ENCODE measurements at places on chromosomes 5 and 9. TPM values are rescaled to one million over a fixed set of nuclear protein-coding genes. Genes with fewer than 3 reads are reported as not detected.

- H3K27ac ChIP-seq = no peak overlapping the region
- no peak overlapping the region for H3K4me3 ChIP-seq
- DNase-seq = no peak
- peaks cover 34% of the 10 kb centered on the region for H3K4me1 ChIP-seq
- H3K36me3 ChIP-seq = no peaks in the 10 kb centered on the region
- H3K27me3 ChIP-seq = no peaks in the 10 kb centered on the region
These were observed 142.8 kb downstream of the GADD45G start for GRCh38 chr9:89747596-89747995.

SIL1 gene
- 27.5 TPM for total RNA-seq

DNA sequence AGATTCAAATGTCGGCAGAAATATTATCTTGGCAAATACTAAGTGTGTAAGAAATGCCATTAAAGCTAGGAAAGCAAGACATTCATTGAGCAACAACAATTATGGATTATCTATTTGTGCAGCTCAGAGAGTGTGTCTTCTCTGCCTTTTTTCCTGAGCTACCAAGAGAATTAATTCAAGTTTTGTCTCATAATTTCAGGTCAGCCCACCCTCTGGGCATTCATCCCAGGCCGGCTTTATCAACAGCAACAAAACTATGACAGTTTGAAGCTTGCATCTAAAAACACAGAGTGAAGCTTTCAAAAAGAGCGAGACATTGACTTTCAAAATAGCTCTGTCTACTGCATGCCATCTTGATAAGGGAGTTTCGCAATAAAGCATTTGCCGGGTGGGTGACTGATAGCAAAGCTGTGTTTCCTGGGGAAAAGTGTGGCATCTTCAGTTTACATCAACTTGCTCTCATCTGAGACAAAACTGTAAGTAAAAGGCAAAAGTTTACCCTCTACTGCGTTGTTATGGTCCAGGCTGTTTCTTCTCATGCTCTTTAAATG, 182.4 kb downstream of the IRX1 start:
- no peaks in the 10 kb centered on the region for H3K27me3 ChIP-seq
- H3K27ac ChIP-seq = no peak overlapping the region
- DNase-seq = no peak
- H3K4me1 ChIP-seq = no peaks in the 10 kb centered on the region

ABHD17B gene
- total RNA-seq = 17.0 TPM

LYSMD3 gene
- total RNA-seq = 17.0 TPM

ZFR gene
- total RNA-seq = 87.5 TPM

- no peaks in the 10 kb centered on the region for H3K27me3 ChIP-seq
- H3K27ac ChIP-seq = no peak overlapping the region
These were observed 92.2 kb upstream of the SARDH start for GRCh38 chr9:133830310-133830709.

GPR150 gene
- 0.18 TPM for total RNA-seq

FAM78A gene
- total RNA-seq = 44.4 TPM

F2RL2 gene
- total RNA-seq = not detected

GRCh38 chr9:77040340-77040739, 20.9 kb downstream of the FOXB2 start:
- no peak for DNase-seq
- no peaks in the 10 kb centered on the region for H3K36me3 ChIP-seq
- H3K27me3 ChIP-seq = no peaks in the 10 kb centered on the region
- H3K4me1 ChIP-seq = no peaks in the 10 kb centered on the region
- H3K27ac ChIP-seq = no peak overlapping the region

DNA sequence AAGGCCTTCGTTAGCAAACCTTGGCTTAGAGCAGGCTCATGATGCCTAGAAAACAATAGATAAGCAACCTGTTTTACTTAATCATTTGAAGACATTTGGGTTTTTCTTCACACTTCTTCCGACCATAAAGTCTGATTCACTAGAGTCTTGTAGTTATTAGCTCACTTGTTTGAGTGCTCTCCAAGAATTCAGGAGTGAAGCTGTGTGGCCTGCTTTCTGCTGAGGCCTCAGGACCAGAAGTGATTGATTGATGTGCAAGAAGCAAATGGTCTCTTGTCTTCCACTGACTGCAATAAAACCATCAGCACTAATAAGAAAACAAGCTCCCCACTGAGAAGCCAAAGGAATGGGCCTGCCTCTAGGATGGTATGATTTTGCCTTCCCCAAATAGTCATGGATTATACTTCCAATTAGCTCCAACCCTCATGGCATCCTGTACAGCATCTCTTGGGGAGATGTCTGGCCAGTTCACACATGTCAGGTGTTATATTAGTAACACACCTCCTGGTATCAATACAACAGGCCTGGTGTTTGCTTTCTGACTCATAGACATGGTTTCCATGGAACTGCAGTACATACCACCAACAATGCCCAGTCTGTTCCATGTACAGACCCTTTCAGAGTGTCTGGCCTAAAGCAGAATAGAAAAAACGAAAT, 317.6 kb downstream of the CWC27 start:
- no peaks in the 10 kb centered on the region for H3K36me3 ChIP-seq
- no peak overlapping the region for H3K4me3 ChIP-seq
- DNase-seq = no peak
- H3K27ac ChIP-seq = no peak overlapping the region
- no peaks in the 10 kb centered on the region for H3K27me3 ChIP-seq

FBXO10 gene
- total RNA-seq = 2.3 TPM

DNA sequence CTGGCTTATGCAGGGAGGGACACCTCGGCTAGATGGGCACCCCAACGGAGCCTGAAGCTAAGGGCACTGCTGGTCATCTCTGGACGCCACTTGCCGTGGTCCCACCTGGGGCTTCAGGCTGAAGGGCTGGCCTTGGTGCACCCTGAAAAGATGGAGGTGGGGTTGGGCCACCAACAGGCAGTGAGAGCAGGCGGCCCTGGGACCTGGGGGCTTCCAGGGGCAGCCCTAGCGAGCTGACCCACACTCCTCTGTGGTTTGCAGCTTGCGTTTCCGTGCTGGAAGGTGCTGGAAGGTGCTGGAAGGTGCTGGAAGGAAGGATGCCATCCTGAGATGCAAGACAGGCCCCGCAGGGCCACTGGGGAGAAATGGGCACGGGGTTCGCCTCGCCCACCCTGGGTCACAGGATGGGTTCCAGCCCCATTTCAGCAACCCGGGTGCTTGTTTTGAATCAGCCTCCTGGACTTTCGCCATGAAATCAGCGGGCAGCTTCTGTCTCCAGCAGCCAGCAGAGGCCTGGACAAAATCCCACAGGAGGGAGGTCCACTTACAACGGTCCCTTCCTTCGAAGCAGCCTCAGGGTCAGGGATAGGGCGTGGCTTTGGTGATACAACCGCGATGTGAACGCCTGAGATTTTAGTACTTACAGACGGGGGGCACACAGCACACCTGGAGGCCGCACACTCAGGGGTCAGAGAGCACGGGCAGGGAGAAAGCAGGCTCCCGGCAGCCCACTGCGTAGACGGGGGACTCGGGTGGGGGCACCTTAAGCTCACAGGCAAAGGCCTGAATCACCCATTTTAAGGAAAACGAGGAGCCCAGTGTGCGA, 303.1 kb upstream of the IRX4 start:
- H3K27ac ChIP-seq = no peak overlapping the region
- no peaks in the 10 kb centered on the region for H3K36me3 ChIP-seq
- H3K4me1 ChIP-seq = no peaks in the 10 kb centered on the region
- H3K4me3 ChIP-seq = no peak overlapping the region

DNA sequence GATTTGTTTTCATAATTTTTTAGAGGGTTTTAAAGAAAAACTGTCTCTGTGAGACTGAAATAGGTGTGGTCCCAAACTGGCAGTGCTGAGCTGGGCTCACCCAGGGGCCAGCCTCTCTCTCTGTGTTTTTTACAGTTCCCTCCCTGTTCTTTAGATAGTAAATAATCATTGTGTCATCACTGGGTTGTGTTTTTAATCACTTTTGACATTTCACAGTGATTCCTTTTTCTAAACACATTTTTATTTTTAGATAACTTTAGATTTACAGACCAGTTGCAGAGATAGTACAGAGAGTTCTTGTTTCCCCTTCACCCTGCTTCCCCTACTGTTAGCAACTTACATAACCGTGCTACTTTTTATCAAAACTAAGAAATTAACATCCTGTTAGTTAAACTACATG, 44.4 kb downstream of the MAP1B start:
- H3K4me1 ChIP-seq = no peaks in the 10 kb centered on the region
- no peaks in the 10 kb centered on the region for H3K27me3 ChIP-seq
- no peak overlapping the region for H3K4me3 ChIP-seq
- no peak for DNase-seq

GRCh38 chr5:169067751-169068173, 233.2 kb downstream of the SLIT3 start:
- no peak overlapping the region for H3K27ac ChIP-seq
- DNase-seq = no peak
- H3K27me3 ChIP-seq = no peaks in the 10 kb centered on the region
- no peaks in the 10 kb centered on the region for H3K36me3 ChIP-seq

DNA sequence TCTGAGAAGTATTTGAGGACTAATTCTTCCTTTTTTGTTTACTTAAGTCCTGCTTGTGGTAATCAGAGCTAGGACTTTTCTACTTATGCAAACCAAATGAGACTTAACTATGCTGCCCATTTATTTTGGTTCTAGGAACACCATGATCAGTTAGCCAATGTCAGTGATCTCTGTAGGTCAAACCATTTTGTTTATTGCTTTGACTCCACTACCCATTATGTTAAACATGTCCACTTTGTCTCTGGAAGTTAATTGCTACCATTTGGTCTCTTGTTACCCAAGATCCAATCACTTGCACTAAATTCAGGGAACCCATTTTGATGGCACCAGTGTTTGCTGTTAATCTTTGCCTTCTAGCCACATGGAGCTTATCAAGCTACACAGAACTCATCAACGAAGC, 161.9 kb downstream of the CCDC171 start:
- H3K4me1 ChIP-seq = no peaks in the 10 kb centered on the region
- DNase-seq = no peak
- no peak overlapping the region for H3K4me3 ChIP-seq
- no peaks in the 10 kb centered on the region for H3K27me3 ChIP-seq
- no peak overlapping the region for H3K27ac ChIP-seq

- DNase-seq = no peak
- no peaks in the 10 kb centered on the region for H3K4me1 ChIP-seq
- H3K4me3 ChIP-seq = no peak overlapping the region
- no peaks in the 10 kb centered on the region for H3K27me3 ChIP-seq
- no peaks in the 10 kb centered on the region for H3K36me3 ChIP-seq
These were observed 98.6 kb upstream of the TLE1 start for GRCh38 chr9:81787747-81788632.

DNA sequence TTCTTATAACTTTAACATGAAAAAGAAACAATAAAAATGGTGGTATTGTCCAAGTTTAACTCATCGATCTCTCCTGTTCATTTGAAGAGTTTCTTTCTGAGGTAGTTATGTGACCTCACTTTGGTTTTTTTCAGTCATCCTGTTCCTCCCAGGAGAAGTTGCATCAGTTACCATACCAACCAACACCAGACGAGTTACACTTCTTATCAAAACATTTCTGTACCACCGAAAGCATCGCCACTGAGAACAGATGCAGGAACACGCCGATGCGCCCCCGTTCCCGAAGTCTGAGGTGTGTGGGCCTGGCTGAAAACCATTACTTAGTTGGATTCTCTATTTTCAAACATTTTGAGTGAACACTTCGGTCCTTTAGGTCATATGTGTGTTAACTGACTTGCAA, 96.3 kb downstream of the CD180 start:
- H3K4me3 ChIP-seq = no peak overlapping the region
- no peaks in the 10 kb centered on the region for H3K36me3 ChIP-seq
- no peak overlapping the region for H3K27ac ChIP-seq
- no peak for DNase-seq
- no peaks in the 10 kb centered on the region for H3K27me3 ChIP-seq

DNA sequence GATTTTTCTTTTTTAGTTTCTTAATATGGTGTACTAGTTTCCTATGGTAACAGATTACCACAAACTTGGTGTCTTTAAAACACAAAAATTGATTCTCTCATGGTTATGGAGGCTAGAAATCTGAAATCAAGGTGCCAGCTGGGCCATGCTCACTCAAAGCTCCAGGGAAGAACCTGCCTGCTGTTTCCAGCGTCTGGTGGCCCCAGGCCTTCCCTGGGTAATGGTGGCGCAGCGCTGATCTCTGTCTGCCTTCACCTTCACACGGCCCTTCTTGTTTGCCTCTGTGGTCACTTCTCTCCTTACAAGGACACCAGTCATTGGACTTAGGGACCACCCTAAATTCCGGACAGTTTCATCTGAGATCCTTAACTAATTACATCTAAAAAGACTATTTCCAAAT, 70.5 kb upstream of the GFPT2 start:
- H3K27ac ChIP-seq = no peak overlapping the region
- H3K27me3 ChIP-seq = no peaks in the 10 kb centered on the region
- H3K36me3 ChIP-seq = no peaks in the 10 kb centered on the region
- H3K4me1 ChIP-seq = no peaks in the 10 kb centered on the region

NIPSNAP3A gene
- total RNA-seq = 10.1 TPM

GRCh38 chr9:113511856-113512761, 48.6 kb downstream of the RGS3 start:
- peaks cover 64% of the 10 kb centered on the region for H3K4me1 ChIP-seq
- peak overlapping the region; percentile 39 for H3K4me3 ChIP-seq
- no peaks in the 10 kb centered on the region for H3K36me3 ChIP-seq
- no peaks in the 10 kb centered on the region for H3K27me3 ChIP-seq

NTRK2 gene
- 0.38 TPM for total RNA-seq

DNA sequence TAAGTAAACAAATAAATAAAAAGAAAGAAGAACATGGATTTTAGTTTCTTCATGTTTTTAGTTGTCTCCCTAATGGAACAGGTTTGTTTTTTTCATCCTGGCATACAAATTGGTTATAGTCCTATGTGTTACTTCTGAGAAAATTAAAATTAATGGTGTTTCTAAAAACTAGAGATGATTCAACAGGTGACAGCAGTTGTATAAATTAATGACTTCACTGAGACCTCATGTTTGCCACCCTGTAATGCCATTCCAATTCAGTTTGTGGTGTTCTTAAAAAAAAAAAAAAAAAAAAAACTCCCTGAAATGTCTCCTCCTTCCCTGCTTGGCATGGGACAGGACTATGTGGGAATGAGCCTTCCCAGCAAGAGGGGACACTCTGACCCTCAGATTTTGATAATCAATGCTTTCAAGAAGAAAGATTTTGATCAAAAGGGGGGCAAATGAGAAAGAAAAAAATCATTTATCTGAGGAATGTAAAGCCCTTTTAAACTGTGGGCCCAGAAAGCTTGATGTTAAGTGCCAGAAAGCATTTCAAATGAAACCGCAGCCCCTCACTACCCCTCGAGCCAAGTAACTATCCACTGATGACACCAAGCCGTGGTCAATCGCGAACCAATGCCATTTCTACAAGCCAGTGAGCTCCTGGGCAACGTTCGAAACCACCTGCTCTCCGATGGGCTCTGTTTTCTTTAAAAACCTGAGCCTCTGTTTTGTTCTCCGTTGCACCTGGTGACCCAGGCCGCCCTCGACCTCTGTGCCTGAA, 941 bp downstream of the EXD3 start:
- H3K36me3 ChIP-seq = no peaks in the 10 kb centered on the region
- no peak for DNase-seq
- peaks cover 9% of the 10 kb centered on the region for H3K4me1 ChIP-seq
- H3K27me3 ChIP-seq = no peaks in the 10 kb centered on the region
- peak overlapping the region; percentile 69 for H3K27ac ChIP-seq
- H3K4me3 ChIP-seq = peak overlapping the region; percentile 77

PTPN3 gene
- total RNA-seq = 0.48 TPM
